NCI-H82 (cell line): ENCODE measurements at places on chromosomes 16 and 17.

- DNase-seq: no peak
Observed at GRCh38 chr16:11534262-11534661, 52.5 kb downstream of the LITAF start.

DNA sequence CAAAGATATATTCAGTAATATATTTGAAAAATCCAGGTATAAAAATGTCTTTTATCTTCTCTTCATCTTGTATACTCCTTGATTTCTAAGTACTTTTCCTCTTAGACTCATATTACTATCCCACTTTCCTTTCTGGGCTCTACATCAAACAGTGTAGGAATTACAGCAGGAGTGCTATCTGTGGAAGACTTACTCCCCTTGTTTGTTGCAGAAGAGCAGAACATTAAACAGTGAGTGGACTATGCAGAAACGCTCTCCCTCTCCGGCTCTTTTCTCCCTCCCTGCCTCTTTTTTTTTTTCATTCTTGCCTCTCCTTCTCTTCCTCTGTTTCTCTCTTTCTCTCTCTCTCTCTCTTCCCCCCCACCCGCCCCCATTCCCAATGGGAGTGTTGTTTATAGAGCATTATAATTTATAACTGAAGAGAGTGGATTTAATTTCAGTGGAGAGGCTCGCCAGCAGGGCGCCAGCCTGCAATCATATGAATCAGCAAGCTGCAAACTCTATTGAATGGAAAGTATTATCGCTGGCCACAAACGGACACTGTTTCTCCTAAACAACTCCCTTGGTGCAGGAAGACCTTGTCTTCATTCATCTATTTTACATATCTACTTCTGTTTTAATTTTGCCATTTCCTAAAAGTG lies 242.3 kb upstream of the TBX2 start:
- peak; percentile 32 for DNase-seq

DNA sequence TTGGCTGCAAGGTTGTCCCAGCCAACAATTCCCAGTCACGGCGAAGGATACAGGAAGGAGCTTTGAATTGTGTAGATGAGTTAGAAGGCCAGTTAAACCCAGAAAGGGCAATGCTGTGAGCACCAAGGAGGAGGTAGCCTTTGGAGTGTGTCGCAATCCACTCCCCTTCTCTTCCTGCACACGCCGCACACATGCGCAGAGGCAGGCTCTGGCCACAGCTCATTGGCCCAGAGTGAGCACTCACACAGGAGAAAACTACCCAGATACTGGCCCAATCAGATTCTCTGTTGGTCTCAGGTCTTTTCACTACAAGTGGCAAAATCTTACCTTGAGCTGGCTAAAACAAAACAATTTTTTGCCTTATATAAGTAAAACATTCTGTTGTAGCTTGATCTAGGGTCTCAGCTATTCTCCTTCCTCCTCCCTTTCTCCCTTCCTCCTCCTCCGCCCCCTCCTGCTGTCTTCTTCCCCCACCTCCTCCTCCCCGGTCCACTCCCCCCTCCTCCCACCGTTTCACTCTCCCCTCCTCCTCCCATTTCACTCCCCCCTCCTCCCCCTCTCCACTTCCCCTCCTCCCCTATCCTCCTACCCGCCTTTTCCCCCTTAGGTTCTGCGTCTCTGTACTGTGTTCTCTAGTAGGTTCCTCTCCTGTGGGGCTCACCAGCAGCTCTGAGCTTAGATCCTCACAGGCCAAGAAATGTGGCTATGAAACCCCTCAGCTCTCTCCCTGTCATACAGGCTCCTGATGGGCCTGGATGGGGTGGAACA lies 344.9 kb downstream of the CPPED1 start:
- DNase-seq: no peak

GRCh38 chr16:82506692-82507670 lies 119.8 kb upstream of the CDH13 start:
- DNase-seq: peak; percentile 4

- DNase-seq: no peak
Observed at GRCh38 chr16:8953064-8953463, 10.6 kb downstream of the USP7 start.

DNA sequence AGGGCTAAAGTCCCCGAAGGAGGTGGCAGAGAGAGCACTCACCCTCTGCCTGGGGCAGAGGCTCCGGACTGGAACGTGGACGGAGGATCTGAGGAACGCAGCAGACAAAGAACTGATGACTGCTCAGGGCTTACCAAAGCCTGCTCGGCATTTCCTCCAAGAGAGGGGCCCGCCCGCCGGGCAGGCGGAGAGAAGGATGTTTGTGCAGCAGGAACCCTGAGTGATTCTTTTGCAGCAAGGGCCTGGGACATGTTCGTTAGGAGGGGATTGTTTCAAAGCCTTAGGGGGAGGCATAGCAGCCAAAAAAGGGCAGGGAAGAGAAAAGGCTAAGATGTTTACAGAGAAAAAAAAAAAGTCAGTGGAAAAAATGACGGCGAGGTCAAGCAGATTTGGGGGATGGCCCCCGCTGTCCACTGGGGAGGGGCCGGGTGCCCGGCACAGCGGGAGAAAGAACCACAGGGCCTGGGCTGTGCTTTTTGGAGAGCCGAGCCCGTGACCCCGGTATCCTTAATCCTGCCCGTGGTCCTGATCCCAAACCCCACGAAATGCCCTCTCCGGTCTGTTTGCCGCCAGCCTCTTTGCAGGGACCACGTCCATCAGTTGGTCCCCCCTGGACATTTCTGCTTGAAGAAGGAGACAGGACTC lies 129.3 kb downstream of the NTN1 start:
- DNase-seq: no peak

- peak; percentile 85 for DNase-seq
Observed at GRCh38 chr17:49209061-49209571, 1.3 kb downstream of the GNGT2 start.

- no peak for DNase-seq
Observed at GRCh38 chr16:46807336-46807735, 23.6 kb downstream of the C16orf87 start.

- DNase-seq: no peak
Observed at GRCh38 chr17:73043686-73044581, 48.6 kb downstream of the SLC39A11 start.

DNA sequence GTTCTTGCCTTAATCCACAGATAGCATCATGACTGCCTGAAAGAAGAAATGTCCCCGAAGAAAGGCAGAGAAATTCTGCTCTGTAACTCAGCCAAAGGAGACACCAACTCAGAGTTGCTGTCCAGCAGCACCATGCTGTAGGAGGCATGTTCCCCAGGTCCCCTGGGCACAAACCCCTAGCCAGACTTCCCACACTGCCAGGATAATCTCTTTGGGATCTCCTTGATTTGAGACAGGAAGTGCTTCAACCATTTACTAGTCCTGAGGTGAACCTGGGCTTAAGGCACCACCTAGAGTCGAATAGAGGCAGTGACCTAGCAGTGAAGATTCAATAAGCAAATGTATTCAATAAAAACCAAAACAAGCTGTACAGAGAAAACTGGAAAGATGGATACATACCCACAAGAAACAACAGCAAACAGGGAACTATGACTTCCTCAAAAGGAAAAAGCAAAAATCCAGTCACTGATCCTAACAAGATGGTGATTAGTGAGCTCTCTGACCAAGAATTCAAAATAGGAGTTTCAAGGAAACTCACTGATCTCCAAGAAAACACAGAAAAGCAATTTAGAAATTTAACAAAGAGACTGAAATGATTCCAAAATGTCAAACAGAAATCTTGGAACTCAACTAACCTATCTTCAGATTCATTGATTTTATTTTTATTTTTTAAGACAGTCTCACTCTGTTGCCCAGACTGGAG lies 5.7 kb downstream of the OR4D2 start:
- DNase-seq: peak; percentile 93

- no peak for DNase-seq
Observed at GRCh38 chr16:88387941-88388627, 5.3 kb downstream of the ZNF469 start.

DNA sequence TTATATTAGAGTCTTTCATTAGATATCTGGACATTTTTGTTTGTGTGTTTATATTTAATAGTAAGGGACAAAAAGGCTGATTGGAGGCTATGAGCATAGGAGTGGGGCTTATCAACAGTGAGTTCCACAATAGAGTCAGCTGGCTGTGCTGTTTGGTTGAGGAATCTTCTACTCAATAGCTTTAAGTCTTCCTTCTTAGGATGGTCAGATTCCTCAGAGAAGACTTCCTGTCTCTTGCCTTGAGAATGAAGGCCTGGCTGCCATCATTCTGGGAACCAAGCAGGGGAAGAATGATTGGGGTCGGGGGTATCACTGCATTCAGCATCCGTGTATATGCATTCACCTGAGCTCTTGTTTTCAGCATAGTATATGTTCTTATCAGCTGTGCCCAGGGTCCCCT lies 31.9 kb upstream of the ABCC11 start:
- no peak for DNase-seq

GRCh38 chr16:90026135-90026534 lies 6.9 kb upstream of the DBNDD1 start:
- no peak for DNase-seq

- no peak for DNase-seq
Observed at GRCh38 chr17:34606763-34607162, 27.4 kb downstream of the TMEM132E start.

DNA sequence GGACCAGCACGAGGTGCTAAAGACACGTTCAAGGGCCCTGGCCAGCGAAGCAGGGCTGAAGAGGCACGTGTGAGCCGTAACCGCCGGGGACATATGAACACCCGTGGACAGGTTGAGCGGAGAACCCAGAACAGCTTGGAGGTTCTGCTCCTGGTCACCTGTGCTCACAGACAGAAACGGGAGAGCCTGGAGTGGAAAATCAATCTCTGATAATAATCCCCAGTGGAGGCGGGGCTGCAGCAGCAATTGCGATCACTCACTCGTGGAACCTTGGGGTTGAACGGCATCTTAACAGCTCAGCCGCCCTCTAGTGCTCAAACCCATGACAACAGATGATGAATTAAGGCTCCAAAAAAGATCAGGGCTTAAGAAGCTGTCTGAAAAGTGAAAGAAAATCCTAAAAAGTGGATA lies 25.6 kb downstream of the WIPI1 start:
- DNase-seq: peak; percentile 81

DNA sequence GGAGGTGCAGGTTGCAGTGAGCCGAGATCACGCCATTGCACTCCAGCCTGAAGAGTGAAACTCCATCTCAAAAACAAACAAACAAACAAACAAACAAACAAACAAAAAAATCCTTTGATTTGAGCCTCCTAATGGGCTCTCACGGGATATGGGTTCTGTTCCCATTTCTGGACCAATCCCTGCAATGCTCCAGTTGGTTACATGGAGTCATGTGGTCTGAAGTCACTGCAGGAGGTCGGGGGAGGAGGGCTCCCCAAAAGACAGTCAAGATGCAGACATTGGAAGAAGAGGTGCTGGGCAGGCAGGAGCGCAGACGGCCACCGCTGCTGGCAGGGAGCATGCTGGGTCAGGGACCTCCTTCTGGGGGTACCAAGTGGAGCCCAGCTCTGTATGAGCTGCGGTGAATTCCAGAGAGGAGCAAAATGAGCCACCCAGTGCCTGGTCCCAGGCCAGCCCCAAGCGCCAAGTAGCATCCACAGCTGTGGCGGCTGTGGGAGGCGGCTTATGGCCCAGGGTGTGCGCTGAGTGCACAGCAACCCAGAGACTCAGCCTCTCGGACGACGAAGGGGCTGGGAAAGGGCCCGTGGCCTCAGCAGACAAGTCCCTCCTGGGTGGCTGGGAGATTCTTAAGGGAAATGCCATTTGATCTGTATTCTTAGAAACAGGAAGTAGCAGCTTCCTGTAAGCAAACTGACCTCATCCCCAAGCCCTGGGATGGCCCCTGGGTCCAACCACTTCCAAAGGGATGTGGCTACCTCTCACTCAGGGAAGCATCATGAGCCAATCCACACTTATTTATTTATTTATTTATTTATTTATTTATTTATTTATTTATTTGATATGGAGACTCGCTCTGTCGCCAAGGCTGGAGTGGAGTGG lies 19.6 kb upstream of the ATP2A3 start:
- no peak for DNase-seq

- no peak for DNase-seq
Observed at GRCh38 chr17:57721967-57722703, 23.0 kb downstream of the CCDC182 start.

GRCh38 chr16:65312795-65313194 lies 190.9 kb upstream of the CDH11 start:
- DNase-seq: no peak

GRCh38 chr17:48747445-48748363 lies 19.2 kb upstream of the HOXB13 start:
- no peak for DNase-seq

DNA sequence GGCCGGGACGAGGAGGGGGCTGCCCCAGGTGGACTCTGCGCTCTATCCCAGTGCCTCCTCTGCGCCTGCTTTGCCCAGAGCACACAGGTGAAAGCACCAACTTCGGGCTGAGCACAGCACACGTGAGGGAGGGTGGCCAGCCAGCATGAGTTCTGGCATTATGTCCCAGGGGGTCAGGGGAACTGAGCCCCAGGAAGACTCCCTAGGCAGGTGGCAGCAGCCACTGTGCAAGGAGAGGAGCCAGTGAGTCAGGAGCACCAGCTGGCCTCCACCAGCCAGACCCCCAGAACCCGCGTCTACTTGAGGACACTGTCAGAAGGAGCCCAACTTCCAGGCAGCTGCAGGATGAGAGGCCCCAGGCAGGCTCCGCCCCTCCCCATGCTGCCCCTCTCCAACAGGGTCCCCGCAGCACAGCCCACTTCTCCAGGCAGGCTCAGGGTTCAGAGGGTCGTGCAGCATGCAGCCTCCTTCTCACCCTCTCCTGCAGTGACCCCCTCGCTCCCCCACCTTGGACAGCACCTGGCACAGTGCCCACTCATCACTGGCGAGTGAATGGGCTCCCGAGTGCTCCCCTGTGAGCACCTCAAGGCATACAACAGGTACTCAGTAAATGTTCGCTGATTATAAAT lies 44.2 kb upstream of the RASD1 start:
- peak; percentile 42 for DNase-seq

DNA sequence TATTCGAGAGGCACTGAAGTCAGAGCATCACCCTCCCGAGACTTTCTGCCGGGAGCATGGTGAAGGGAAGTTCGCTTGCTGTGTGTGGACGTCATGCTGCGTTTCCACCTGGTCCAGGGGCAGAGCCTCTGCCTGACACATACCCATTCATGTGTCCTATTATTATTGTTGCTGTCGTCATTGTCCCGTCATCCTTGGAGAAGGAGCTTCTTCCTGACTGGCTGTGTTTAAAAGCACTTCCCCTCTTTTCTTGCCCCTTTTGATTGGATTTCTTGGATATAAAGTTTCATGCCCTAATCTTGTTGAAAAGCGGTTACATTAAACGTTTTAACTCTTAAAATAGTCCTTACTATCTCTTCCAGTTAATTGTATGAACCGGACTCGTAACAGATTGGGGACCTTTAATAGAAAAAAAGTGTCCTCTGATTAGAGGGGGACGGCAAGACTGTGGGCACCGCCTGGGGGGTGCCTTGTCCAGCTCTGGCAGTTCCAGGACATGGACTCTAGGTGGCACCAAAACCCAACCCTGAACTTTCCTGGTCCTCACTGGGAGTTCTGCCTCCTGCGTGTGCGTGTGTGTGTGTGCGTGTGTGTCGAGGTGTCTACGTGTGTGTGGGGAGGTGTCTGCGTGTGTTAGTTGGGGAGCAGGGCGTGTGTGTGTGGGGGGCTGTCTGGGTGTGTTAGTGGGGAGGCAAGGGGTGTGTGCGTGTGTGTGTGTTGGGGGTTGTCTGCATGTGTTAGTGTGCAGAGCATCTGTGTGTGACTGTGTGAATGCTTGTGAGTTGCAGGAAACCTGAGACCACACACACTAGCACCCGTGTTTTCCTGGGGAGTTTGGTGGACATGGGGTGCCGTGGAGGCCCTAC lies 133.3 kb upstream of the CIBAR2 start:
- peak; percentile 84 for DNase-seq
